ENCODE measurements at places on chromosomes 6 and 20.

DNA sequence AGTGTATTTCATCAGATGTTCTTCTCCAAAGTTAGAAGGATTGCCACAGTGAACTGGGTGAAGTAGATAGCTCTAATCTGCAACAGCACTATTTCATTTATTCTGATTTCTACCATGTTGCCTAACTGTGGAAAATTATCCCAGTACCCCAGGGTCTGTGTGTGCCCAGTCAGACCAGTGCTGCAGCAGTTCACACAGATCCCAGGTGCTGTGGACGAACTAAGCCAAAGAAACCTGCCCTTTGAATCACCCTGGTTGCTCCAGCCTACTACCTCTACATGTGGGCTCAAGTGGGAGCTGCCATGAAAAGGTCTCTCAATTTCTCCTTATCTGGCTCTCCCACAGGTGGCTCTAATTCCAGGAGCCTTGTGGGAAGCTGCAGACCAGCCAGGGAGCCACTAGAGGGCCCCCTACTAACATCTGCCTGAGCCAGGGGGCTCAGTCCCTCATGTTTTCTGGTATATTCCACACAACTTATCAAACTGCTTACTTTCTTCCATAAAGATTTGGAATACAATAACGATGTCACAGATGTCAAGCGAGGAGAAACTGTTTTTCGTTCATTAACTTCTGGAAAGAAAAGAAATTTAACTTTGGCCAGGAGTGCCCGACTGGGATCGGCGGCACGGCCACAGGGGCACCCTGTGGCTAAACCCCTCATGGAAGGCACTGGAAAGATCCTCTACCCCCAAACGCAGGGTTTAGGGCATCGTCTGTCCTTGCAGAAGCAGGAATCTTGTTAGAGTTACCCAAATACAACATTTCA, 31.6 kb upstream of the LY86 start:
- DNase-seq = no peak

- no peak for DNase-seq
Measured at GRCh38 chr20:33664085-33664761, 2.1 kb downstream of the C20orf144 start.

DNA sequence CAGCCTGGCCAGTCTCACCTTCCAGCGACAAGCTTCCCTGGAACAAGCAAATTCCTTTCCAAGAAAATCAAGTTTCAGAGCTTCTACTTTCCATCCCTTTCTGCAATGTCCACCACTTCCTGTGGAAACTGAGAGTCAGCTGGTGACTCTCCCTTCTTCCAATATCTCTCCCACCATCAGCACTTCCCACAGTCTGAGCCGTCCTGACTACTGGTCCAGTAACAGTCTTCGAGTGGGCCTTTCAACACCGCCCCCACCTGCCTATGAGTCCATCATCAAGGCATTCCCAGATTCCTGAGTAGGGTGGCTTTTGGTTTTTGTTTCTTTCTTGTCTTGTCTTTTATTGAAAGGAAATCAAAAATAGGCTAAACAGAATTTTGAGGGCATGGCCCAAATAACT, 24.3 kb downstream of the MYCT1 start:
- no peak for DNase-seq

- DNase-seq = no peak
Measured at GRCh38 chr6:40287296-40287850, 299.8 kb downstream of the LRFN2 start.

DNA sequence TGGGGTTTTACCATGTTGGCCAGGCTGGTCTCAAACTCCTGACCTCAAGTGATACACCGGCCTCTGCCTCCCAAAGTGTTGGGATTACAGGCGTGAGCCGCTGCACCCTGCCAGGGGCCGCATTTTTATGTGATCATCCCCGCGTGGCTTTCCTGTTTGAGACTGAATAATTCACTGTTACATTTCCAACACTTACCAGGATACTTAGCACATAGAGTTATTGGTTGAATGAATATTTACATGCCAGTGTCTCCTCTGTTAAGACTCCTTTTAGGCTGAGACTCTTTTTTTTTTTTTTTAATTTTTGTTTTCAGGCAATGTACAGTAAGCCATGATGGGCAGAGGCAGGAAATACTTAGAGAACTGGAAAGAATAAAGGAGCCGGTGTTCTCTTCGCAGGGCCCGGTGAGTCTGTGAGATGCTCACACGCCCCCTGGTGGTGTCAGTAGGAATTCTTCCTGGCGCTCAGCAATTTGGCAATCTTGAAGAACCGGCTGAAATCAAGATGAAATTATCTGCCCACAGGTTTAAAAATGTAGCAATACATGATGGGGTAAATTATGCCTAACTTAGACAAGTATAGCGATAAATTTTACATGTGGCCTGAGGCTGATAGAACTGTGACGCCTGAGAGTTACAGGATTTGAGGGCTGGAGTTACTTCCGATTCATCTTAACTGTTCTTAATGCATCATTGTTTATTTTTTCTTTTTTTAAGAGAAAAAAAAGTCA, 7.6 kb upstream of the RNF114 start:
- DNase-seq = peak; percentile 85

DNA sequence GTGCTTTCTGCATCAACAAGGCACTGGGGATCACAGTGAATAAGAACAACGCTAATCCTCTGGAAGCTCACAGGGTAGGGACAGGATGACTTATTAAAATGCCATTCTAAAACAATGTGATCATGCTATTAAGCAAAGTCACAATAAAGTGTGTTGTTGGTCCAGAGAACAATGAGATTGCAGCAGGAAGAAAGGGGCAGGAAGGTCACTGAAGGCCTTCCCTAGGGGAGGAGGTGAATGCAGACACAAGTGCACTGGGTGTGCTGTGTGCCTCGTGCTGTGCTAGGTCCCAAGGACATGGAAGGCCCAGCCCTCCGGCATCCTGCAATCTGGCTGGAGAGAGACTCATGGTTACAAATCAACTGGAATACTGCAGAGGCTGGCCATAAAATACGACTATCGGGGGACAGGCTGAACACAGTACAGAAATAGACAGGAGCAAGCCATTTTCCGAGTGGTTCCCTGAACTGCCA, 55.7 kb downstream of the LYRM4 start:
- DNase-seq = no peak

DNA sequence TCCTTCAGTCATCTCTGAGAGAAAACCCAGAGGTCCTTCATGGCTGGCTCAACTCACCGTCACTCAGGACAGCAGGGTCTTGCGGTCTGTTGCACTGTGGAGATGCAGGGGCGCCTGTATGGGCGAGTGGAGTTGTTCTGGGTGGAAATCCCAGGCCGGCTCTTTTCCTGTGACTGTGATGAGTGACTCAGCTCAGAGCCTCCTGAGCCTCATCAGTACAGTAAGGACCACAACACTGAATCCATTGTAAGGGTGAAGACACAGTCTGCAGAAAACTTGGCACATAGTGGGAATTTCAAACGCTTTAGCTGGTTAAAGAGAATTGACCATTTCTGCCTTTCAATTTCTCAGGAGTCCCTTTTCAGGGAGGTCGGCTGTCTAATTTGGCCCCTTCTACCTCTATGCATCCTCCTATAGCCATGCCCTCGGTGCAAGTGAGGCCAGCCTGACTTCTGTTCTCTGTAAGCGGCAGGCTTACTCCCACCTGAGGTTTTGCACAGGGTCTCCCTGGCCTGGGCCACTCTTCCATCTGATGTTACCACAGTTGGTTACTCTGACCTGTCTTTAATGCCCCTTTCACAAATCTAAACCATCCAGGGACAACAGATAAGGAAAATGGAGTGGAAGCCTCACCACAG, 35.5 kb upstream of the TBXT start:
- no peak for DNase-seq

DNA sequence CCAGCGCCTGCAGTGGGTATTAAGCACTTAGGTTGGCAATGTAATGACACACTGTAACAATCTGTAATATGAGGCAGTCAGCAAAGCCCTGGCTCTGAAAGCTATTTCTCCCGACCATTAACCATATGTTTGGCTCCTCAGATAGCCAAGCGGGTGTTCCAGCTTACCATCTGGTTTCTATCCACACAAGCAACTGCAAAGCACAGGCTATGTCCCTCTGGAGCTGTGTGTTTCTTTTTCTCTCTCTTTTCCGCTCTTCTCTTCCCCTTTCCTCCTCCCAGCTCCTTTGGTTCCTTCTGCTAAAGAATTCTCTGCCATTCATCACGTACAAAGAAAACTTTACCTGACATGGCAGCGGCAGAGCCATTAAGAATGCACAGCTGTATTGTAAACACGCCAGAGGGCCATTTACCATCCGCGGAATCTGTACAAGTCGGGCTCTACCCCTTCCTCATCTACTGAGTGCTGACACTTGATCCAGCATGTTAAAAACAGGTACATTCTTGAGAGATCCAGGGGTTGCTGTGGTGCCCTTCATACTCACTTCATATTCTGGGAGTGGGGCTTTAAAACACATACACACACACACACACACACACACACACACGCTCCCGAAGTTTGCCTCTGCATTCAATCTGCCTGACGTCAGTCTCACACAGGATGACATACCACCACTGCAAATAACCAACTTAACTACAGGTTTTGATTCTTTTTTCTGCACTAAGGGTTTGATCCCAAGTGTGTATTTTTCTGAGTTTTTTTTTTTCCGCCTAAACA, 77.2 kb downstream of the BACH2 start:
- DNase-seq = no peak

DNA sequence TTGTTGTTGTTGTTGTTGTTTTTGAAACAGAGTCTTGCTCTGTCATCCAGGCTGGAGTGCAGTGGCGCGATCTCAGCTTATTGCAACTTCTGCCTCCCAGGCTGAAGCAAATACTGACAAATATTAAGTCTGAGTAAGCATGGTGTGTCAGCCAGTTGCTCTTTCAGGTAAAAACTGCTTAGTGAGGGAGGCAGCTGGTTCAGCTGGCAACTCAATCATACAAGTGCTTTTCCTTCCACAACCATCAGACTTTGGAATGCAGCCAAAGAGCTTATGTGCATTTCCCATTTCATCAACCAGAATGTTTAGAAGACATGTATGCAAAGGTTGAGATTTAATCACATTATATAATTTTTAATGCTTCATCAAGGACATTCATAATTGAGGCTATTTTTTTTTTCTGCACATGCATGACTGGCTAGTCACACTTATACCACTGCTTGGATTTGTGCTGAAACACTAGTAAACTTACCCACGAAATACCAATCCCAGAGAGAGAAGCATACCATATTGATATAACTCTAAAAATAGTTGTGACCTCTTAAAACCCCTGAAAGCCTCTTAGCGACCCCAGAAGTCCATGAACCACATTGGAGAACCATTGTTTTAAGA, 56.0 kb downstream of the CLIC5 start:
- no peak for DNase-seq

DNA sequence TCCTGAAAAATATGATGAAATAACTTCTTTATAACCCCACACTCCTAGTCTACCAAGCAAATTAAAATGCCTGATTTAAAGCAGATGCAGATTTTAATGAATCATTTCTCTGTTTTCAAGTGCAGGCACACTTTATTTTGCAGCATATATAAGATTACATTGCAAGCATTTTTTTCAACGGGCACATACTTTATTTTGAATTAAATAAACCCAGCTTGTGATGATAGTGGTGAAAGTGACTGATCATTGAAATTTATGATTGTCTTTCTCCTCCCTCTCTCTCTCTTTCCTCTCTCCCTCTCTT, 12.2 kb upstream of the MOXD1 start:
- no peak for DNase-seq

DNA sequence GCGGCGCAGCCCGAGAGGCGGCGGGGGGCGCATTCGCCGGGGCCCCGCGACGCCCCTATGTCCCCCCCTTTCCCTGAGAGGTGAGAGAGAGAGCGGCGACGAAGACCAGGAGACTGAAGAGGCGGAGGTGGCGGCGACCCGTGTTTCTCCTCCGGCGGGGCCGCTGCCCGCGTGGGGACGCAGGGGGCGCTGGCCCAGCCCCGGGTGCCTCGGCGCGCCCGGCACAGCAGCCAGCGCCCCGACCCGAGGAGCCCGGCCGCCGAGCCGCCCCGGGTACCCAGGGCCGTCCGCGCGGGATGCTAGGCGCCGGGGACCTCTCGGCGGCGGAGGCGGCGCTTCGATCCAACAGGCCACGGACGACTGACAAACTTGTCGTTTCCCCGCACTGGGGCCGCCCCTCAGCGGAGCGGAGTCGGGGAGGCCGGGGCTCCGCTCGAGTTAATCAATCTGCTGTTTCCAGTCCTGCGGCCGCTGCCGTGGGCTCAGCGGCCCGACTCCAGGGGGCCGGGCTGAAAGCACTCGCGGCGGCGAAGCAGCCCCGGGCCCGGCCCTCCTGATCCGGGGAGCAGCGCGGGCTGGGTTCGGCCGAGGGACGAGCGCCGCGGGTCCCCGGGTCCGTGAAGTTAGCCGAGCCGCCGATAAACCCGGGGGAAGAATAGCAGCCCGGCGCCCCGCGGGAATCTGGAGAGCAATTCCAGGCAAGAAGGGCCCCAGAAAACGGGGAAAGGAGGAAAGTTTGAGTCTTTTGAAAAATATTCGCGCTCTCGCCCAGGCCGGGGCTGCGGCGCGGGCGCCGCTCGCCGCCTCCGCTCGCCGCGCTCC, 631 bp downstream of the MDGA1 start:
- DNase-seq = no peak

GRCh38 chr6:112206110-112206458, 48.3 kb downstream of the LAMA4 start:
- DNase-seq = no peak

GRCh38 chr20:51654495-51654894, 112.0 kb upstream of the NFATC2 start:
- DNase-seq = no peak

DNA sequence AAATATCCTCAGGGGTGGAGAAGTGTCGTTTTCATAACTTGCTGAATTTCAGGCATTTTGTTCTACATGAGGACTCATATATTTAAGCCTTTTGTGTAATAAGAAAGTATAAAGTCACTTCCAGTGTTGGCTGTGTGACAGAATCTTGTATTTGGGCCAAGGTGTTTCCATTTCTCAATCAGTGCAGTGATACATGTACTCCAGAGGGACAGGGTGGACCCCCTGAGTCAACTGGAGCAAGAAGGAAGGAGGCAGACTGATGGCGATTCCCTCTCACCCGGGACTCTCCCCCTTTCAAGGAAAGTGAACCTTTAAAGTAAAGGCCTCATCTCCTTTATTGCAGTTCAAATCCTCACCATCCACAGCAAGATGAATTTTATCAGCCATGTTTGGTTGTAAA, 20.3 kb upstream of the MAPK13 start:
- DNase-seq = no peak

- DNase-seq = no peak
Measured at GRCh38 chr6:125987026-125987617, 782 bp downstream of the TRMT11 start.

- no peak for DNase-seq
Measured at GRCh38 chr6:170153436-170154319, 137.2 kb downstream of the DLL1 start.

DNA sequence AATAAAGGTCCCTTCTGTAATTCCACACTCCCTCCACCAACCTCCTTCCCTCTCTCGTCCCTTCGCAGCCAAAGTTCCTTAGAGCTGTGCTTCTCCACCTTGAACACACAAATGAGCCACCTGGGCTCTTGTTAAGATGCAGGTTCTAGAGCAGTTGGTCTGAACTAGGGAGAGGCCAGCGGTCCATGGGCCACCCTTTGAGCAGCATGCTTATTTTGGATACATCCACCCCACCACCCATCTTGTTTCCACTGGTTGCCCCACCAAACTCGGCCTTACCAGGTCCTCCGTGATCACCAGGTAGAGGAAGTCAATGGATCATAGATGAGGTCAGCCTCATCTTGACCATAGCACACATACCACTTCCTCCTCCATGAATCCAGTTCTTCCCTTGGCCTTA, 7.3 kb upstream of the BPIFA2 start:
- no peak for DNase-seq

GRCh38 chr20:4413314-4414049, 308.2 kb upstream of the PRND start:
- DNase-seq = no peak
